NCI-H69 (cell line): ENCODE measurements at places on chromosomes 1 and 21.

GRCh38 chr1:220149742-220150141 lies 55.8 kb downstream of the IARS2 start:
- DNase-seq, result no peak

- peak; percentile 85 for DNase-seq
Measured at GRCh38 chr1:235920596-235921375, 54.1 kb upstream of the LYST start.

DNA sequence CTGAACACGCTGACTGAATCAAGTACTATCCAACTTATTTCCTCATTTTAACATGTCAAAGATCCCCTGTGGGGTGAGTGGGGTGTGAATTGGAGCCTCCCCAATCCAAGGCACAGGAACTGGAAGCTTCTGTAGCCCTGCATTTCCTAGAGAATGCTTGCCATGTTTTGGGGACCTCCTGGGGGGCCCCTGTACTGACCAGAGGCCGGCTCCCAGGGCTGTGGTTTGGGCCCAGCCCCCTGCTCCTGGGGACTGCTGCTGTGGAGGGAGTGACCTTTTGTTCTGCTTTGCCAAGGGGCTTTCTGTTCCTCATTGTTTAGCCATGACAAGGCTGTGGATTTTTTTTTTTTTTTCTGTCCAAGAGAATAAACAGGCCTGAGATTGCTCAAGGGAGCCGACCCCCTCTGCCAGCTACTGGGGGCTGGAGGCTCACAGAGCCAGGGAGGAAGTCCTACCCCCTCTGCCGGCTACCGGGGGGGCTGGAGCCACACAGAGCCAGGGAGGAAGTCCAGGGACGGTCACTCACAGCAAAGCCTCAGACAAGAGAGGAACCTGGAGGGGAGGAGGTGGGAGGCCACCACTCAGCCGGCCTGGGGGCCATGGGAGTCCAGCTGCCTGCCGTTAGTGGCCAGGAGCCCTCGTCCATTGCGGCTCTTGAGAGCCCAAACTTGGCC lies 17.4 kb downstream of the TNFRSF1B start:
- DNase-seq, result no peak

GRCh38 chr1:25586181-25586588 lies 30.4 kb upstream of the MAN1C1 start:
- no peak for DNase-seq

DNA sequence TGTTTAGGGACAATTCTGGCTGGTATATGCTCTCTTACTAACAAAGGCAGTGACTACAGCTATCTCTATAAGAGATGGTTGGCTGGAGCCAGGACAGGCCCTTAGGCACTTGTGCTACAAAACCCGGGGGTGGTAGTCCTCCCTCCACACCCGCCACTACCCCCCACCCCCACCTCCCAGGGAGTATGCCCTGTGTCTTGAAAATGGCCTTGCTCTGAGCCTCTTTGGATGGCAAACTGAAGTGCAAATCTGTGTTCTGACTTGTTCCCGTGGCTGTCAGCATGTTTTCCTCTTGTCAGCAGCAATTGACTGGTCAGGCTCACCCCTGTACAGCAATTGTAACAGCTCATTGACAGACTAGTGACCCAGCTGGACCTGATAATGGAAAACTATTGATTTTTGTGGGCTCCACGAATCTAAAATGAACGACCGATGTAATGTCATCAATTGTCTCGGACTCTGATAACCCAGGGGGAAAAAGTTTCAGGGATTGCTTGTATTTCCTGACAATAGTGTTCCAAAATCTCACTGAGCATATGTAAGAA lies 139.4 kb upstream of the BARHL2 start:
- peak; percentile 4 for DNase-seq
